GM04504 (cell line): ENCODE measurements at places on chromosomes 5 and 9.

GRCh38 chr5:53940921-53941320 is 369.5 kb downstream of the ARL15 start:
- DNase-seq = no peak

- DNase-seq = no peak
These were observed 31.7 kb downstream of the ALG2 start for GRCh38 chr9:99189887-99190596.

- DNase-seq = no peak
These were observed 18.8 kb downstream of the TRIO start for GRCh38 chr5:14161825-14162556.

DNA sequence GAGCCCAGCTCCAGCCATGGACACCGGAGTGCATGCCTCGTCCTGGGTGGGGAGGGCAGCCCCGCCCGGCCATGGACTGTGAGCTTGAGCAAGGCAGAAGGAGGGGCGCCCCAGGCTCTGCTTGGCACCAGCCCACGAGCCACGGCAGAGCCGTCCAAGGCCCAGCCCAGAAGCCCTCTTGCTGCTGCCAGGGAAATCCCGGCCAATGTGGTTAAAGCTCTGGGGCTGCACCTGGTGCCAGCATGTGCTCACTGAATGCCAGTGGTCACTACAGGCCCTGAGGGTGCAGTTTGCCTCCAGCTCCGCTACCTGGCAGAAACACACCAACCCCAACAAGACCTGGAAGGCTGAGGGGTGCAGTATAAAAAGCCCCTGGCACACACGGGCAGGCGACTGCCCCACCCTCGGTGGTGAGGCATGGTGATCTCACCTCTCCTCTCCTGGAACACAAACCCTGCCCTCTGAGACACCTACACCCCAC is 11.8 kb downstream of the BRD3 start:
- peak; percentile 69 for DNase-seq

GRCh38 chr5:133398646-133399101 is 213.7 kb downstream of the FSTL4 start:
- DNase-seq = no peak

DNA sequence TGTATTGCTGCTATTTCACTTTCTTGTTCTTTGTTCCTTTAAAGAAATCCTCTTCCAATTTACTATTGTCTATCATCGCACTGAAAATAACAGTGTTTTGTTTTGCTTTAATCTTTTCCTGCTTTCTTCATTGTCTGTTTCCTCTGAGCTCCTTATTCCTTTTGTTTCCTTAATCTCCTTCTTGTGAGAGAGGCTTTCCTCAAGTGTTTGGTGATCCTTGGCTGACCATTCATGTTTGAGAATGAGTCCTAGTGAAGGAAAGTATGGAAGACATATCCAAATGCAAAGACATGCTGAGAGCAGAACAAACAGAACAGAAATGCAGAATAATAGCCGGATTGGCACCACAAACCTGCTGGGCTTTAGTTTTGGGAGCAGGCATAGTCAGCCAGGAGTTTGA is 42.0 kb upstream of the ENTREP1 start:
- DNase-seq = no peak

DNA sequence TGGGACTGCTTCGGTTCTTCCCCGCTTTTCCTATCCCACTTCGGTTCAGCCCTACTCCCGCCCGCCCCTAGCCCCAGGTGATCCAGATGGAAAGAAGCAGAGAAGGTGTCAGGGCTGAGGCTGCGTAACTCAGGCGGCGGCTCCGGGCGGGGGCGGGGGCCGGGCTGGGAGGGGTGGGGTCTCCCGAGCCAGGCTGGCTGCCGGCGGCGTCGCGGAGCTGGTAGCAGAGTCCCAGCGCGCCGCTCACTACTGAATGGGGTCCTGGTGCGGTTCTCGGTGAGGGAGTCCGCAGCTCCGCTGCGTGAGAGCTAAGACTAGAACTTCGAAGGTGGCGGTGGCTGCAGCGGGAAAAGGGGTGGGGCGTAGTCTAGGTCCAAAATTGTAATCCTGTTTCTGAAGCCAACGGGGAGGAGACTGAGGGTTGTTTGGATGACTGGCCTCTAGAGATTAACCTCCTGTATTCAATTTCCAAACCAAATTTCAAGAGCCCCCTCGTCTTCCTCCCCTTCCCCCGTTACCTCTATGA is 1.4 kb downstream of the PRR16 start:
- DNase-seq = peak; percentile 38

- no peak for DNase-seq
These were observed 367.2 kb downstream of the OSTF1 start for GRCh38 chr9:75455444-75455921.

- no peak for DNase-seq
These were observed 119.4 kb downstream of the TLR4 start for GRCh38 chr9:117823576-117823975.

GRCh38 chr9:111974092-111974681 is 77.6 kb downstream of the UGCG start:
- DNase-seq = peak; percentile 59

GRCh38 chr9:32345243-32345642 is 39.2 kb upstream of the ACO1 start:
- DNase-seq = no peak

DNA sequence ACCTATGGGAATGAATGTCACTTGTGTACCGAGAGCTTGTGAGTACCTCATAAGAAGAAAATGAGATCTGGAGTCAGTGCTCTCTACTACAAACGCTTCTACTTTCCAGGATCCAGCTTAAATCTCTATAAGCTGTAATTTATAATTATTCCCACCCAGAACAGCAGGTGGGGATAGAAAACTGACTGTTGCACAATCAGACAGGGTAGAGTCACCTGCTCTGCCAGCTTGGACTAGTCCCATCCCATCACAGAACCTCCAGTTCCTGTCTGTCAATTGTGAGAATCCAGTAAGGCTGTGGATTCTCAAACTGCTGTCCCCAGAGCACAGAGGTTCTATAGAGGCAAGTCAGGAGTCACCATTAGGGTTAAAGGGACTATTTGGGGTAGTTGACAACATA is 2.0 kb downstream of the SPINK7 start:
- DNase-seq = no peak

GRCh38 chr5:18920966-18921365 is 1067.0 kb downstream of the CDH18 start:
- DNase-seq = no peak

- no peak for DNase-seq
These were observed 70.7 kb downstream of the CSNK1G3 start for GRCh38 chr5:123582550-123583285.

- no peak for DNase-seq
These were observed 767 bp downstream of the RALGPS1 start for GRCh38 chr9:126915281-126915816.

- no peak for DNase-seq
These were observed 81.1 kb upstream of the PUM3 start for GRCh38 chr9:2925016-2925415.

GRCh38 chr5:148465381-148466235 is 81.8 kb downstream of the FBXO38 start:
- DNase-seq = no peak

DNA sequence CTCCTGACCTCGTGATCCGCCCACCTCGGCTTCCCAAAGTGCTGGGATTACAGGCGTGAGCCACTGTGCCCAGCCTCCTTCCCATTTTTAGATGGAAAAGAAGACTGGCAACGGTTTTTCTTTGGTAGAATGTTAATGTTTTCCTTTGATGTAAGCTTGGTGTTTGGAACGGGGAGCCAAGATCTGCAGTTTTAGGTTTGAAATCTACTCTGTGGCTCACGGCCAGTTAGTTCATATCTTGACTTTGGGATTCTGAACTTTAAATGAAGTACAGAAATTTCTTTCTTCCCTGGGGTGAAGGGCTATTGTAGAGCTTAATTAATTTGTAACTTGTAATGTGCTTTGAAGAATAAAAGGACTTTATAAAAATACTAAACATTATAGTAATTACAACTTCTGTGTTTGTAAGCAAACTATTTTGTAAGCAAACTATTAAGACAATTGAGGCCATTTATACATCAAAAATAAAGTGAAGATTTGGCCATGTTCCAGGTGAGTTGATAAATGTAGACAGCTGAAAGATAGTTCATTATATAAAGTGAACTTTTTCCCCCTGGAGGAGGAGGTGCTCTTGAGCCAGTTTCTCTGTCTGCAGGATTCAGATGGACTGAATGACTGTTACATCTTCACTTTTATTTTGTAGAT is 117.1 kb upstream of the TUT7 start:
- no peak for DNase-seq

GRCh38 chr5:178288401-178289368 is 56.1 kb upstream of the PHYKPL start:
- DNase-seq = no peak

DNA sequence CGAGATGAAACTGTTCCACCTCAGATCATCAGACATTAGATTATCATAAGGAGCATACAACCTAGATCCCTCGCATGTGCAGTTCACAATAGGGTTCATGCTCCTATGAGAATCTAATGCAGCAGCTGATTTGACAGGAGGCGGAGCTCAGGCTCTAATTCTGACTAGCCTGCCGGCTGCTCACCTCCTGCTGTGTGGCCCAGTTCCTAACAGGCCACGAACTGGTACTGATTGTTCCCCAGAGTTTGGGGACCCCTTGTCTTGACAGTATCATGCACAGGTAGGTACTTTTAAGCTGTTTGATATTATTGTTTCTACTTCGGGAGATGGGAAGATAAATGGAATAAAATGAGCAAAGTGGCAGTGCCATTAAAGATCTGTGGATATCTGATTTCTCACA is 66.9 kb downstream of the ZCCHC7 start:
- no peak for DNase-seq
